ENCODE measurements at places on chromosomes 16 and 17. TPM values are rescaled to one million over a fixed set of nuclear protein-coding genes. Genes with fewer than 3 reads are reported as not detected.
A peak's percentile ranks its signal among the peaks of the same experiment; 100 is the strongest.

- DNase-seq: no peak
Measured at GRCh38 chr16:4489030-4489429, 12.8 kb downstream of the HMOX2 start.

GRCh38 chr17:72465191-72466024 is 344.6 kb downstream of the SOX9 start:
- DNase-seq: peak; percentile 55

- DNase-seq: no peak
Measured at GRCh38 chr16:11868412-11868980, 17.2 kb upstream of the RSL1D1 start.

DNA sequence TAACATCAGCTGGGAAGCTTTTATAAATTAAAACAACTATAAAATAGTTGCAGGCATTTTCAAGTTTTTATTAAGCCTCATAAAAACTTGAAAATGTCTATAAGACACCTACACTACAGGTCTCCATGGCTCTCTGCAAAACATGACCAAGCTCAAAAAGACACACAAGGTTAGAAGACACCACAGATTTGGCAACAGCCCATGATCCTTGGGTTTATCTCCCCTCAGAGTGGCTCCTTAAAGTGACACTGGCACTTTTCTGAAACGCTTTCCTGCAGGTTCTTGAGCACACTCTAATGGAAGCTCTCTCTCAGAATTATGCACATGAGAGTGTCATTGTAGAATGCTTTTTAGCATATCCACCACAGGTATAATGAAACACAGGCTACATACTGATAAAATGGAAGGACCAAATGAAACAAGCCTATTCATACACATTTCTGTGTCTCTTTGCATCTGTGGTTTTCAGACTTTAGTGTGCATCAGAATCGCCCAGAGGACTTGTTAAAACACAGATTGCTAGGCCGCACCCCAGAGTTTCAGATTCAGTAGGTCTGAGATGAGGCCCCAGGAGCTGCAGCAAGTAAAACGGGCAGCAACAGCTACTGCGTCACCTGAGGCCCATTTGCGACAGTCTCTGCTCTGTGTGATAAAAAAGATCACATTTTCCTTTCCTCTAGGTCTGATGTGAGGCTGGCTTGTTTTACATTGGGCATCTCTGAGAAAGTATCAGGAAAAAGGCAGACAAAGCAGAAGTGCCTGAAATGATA is 75.0 kb upstream of the WSB1 start:
- DNase-seq: no peak

The HOXB1 gene
- polyA plus RNA-seq: 1.0 TPM

The CMTM1 gene
- polyA plus RNA-seq: 6.8 TPM

All from renal pelvis (tissue), 12 donors.